ENCODE measurements at places on chromosomes 3 and 15.

DNA sequence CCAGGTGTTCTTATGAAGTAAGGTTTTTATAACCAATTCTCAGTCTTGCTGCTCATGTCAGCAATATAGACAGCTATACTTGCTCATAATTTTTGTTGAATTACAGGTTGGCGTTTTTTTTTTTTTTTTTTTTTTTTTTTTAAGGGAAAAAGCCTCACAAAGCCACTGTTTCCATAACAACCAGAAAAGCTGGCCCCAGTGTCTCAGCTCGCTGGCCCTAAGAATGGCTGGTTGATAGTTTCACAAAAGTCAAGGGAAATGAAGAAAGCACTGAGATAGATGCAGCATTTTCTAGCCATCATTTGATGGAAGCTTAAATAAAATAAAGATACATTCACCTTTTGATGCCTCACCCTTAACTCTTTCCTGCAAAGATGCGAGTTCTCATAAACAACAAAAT is 121.9 kb downstream of the C3orf70 start:
- DNase-seq = no peak

DNA sequence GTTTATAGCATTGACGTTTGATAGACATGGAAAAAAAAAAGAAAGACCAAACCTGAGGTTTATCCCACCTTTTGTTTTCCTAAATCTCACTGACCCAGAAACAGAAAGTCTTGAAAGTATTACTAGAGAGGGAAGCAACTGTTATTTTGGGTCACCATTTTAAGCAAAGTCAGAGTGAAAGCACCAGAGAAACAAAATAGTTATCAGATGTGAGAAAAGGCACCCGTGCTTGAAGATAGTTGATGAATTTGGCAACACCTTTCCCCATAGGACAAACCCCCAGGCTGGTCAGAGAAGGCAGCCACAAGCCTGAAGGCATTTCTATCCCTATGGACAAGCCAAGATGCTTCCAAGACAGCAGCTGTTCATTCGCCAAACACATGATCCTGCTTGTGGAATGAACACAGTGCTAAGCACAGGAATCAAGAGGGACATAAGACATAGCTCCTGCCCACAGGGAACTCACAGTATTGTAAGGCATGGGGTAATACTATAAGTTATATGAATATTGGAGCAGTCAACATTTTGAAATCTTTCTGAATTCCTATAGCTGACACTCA is 170.9 kb downstream of the ERC2 start:
- no peak for DNase-seq

DNA sequence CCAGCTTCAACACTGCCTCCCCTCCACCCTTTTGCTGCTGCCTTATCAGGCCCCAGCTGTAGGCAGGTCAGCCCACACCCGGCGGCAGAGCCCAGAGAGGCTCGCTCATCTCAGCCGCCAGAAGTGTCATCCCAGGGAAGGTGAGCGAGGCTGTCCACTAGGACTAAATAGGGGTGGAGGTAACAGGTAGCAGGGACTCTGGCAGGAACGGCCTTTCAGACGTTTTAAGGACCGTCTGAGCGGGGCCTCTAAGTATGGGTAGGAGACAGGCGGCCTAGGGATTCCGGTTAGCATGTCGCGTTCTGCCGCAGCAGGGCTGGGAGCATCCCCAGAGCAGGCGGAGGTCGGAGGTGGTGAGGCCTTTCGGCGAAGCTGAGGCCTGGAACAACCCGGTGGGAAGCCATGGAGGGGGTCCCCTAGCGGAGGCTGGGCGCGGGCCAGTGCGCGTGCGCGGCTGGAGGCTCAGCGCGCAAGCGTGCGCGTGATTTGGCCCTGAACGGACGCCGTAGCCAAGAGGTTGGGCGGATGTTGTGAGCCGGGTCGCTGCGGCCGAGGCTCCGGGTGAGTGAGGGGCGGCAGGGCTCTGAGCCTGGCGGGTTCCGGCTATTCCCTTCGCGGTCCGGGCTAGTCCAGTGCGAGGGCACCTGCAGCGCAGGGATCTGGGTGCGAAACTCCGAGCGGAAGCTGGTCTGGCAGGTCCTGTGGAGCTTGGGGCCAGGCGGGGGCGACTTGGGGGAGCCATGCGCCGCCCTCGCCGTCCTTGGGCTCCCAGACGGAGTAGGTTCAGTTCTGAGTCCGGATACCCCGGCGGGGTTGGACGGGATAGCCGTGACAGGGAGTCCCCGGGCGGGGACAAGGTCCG is at the start of the genes MST1 and RNF123:
TSS of gene MST1 (minus strand) at position 429 of the 862 bp plus-strand sequence. CDS start 783 bp downstream, outside the sequence.
TSS of gene RNF123 (plus strand) at position 512 of the 862 bp plus-strand sequence. CDS start 1,609 bp downstream, outside the sequence.
- peak; percentile 97 for DNase-seq

DNA sequence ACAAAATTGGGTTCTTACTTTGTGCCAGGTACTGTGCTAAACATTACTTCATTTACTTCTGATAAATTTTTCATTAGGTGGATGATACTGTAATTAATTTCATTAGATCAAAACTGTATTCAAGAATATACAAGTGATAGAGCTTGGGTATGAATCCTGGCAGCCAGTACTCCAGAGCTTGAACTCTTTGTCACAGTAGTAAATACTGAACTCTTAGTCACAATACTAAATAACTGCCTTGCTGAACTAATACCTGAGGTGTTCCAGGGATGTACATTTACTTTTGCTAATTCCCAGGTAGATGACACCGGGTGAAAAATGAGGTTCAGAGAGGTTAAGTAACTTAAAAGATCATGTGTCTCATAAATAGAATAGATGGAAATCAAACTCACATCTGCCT is 20.3 kb downstream of the FXR1 start:
- no peak for DNase-seq

DNA sequence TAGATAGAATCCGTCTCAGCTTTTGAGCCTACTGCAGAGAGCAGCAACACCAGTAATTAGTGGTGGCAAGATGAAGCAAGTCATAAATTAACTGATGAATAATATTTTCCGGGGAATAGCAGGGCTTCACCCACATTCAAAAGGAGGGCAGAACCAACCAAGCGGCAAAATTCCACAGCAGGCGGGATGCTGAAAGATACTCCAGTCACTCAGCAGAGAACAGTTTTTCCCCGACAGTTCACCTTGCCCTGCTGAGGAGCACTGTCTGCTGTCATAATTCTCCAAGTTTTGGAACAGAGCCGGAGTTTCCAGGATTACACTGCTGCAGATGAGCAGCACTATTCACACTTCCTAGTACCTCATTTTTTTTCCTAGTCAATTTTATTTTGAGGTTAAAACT is 274.7 kb downstream of the CD47 start:
- DNase-seq = no peak

GRCh38 chr3:141442446-141442845 is 44.4 kb upstream of the RASA2 start:
- DNase-seq = no peak

GRCh38 chr15:40034186-40034946 is 4.6 kb downstream of the SRP14 start:
- no peak for DNase-seq

GRCh38 chr3:48042071-48042760 is 26.0 kb upstream of the MAP4 start:
- no peak for DNase-seq

DNA sequence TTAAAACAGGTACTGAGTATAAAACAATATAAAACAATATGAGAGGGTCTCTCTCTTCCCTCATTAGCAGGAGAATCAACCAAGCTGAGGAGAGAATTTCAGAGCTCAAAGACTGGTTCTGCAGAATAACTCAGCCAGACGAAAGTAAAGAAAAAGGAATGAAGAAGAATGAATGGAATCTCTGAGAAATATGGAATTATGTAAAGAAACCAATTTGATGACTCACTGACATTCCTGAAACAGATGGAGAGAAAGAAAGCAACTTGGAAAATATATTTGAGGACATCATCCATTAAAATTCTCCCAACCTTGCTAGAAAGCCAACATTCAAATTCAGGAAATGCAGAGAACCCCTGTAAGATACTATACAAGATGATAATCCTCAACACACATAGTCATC is 630.9 kb downstream of the PYDC2 start:
- DNase-seq = no peak

GRCh38 chr3:99843590-99844258 is 26.1 kb downstream of the CMSS1 start:
- DNase-seq = no peak

GRCh38 chr3:141385406-141386125 is 17.3 kb downstream of the ZBTB38 start:
- DNase-seq = no peak

GRCh38 chr3:57919987-57920386 is 88.2 kb upstream of the FLNB start:
- DNase-seq = no peak

- DNase-seq = no peak
These were observed 135.2 kb downstream of the TMCC1 start for GRCh38 chr3:129758306-129758705.

DNA sequence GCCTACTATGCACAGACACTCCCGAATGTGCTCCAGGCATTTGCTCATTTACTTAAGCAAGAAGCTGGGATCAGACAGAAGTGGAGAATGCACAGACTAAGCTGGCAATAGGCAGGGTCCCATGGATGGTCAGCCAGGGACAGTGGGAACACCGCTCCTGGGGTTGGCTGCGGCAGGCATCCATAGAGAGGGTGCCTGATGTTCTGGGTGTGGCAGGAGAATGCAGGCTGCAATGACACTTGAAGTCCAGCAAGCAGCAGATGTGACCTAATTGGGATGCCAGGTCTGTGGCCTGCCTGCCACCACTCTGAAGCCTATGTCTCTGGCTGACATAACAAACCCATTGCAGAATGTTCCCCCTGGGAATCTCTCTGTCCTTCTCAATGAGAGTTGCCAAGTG is 40.2 kb upstream of the SLC6A11 start:
- DNase-seq = no peak

DNA sequence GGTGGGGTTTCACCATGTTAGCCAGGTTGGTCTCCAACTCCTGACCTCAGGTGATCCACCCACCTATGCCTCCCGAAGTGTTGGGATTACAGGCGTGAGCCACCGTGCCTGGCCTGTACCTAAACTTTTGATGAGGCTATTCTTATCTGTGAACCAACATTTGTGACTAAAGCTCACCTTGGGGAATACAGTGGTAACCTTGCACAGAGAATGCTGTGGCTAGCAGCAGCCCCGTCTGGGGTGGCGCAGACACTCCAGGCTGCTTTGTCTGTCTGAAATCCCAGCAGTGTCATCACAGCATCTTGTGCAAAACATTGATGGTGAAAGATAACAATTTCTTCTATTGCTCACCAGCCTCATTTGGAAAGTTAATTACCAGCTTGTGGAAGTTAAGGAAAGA is 58.9 kb downstream of the CMTM8 start:
- DNase-seq = no peak

GRCh38 chr15:57398336-57398735 is 22.0 kb downstream of the CGNL1 start:
- DNase-seq = no peak

DNA sequence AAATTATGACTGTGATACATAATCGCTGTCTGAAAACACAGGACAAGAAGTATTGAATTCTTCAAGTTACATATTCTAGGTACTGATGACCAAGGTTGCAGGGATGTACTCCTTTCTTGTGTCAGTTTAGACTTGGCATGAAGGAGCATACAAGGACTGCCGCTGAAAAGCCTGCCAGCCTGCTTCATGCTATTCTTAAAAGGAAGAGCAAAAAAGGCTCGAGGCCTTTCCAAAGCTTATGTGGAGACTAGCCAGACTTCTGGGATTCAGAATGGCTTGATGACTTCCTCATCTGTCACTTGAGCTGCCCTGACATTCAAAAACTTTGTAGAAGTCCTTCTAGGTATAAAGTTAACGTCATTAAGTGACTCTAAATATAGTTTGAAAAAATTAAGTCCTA is 92.0 kb downstream of the CADM2 start:
- no peak for DNase-seq

- DNase-seq = no peak
These were observed 688.8 kb upstream of the CCDC54 start for GRCh38 chr3:106688464-106688863.

GRCh38 chr15:74709011-74709410 is 13.2 kb upstream of the EDC3 start:
- no peak for DNase-seq

DNA sequence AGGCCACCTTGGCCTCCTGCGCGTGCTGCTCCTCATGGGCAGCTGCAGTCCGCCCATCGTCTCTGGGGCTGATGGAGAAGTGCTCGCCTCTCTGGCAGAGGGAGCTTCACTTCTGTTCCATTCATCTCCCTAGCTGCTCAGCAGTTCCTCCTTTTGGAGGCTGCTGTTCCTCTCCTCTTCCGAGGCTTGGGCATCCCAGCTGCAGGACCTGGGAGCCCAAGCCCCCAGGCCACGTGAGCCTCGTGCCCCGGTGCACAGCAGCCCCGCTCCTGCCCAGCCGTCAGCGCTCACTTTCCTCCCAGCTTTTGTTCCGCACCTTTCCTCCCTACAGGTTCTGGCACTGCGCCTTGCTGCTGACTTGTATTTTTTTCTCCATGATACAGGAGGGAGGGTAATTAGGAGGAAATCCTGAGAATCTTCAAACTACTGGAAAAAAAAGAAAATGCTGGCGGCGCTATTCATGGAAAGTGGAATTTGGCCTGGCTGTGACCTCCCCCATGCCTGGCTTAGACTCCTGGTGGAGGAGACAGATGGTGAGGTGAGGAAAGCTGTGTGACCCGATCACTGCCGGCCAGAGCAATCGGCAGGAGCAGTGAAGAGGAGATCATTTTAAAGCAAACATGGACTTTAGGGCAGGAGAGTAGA is 210.1 kb downstream of the CHST2 start:
- peak; percentile 73 for DNase-seq

DNA sequence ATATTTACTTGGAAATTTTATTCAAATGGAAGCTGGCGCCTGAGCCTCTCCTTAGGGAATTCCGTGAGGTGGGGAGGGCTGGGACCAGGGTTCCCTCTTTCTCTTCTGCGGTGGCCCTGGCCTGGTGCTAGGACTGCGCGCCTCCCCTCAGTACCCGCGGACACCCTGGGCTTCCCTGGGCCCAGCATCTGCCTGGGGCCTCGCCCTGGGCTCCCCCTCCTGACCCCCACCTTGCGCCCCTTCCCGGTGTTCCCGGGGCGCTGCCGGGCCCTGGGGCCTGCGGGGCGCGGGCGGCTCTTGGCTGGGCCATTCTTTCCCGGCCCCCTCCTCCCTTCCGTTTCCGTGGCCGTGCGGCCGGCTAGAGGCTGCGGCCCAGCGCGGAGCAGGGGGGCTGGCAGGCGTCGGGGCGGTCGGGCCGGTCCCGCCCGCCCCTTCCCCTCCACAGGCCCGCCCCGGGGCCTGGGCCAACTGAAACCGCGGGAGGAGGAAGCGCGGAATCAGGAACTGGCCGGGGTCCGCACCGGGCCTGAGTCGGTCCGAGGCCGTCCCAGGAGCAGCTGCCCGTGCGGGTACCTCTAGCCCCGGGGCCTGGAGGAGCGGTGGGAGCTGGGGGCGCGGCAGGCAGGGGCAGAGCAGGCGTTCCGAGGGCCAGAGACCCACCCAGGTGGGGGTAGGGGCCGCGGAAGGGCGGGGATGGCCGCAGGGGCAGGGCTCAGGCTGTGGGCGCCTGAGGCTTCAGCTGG is at the start of gene FES:
TSS of gene FES (plus strand) at position 529 of the 743 bp plus-strand sequence. CDS start 542 bp downstream, outside the sequence.
- DNase-seq = peak; percentile 96
